Activated CD4-positive, alpha-beta T cell treated with anti-CD3 and anti-CD28 coated beads, Interleukin-2, amount 50 U/mL, for 24 hours (primary cell): ENCODE measurements at places on chromosomes 16 and 17.

DNA sequence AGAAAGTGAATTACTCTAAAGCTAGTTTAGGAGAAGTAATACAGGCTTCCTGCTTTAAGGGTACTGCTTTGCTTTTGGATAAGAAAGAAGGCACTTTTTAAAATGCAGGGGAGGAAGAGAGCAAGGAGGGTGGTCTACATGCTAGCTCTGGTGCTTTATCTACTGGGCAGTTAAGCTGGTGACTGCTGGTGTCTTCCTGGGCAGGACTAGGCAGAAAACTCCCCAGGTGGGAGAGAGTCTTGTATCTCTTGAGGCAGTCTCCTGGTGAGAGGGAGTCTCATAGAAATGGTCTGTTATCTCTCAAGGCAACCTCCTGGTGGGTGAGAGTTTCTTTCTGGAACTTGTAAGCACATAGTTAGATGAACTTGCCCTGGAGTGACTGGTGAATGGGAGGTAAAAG lies 953.9 kb upstream of the GOT2 start:
- no peak for DNase-seq

DNA sequence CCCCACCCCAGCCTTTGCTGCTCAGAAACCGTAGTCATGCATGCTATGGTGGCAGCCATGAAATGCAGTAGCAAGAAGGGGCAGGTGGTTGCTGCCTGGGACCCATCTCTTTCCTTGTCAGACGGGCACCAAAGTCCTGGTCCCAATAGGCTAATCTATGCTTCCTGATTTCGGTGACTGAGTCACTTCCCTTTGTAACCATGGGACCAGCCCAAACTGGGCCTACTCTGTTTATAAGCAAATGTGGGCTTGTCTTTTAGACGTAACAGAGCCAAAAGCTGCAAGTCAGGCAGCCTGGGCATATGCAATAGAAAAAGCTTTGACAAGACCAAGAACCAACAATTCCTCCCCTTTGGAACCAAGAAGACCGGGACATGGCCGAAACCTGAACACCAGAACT lies 99.1 kb upstream of the RBBP6 start:
- DNase-seq, result no peak

DNA sequence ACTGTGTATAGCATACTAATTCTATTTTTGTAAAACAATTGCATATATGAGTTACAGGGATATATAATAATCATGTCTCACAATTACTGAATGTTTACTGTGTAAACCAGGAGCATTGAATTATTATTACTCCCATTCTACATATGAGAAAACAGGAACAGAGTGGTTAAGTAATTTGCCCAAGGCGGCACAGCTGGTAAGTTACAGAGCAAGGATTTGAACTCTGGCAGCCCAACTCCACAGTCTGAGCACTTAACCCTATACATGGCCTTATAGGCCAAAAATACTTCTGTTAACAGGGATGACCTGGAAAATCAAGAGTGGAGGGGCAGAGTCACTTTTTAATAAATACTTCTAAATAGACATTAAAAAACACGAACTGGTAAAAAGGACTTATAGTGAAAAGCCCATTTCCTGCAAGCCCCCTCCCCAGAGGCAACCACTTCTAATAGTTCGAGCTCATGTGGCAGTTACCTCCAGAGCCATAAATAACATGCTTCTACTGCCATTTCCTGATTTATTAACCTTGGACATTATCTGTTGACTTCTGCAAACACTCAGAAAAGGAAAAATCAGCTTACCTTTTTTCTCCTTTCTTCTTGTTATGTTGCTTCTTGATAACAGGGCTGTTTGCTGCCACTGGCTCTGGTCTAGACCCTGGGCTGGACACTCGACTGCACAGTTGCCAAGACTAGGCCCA lies 22.1 kb upstream of the ADGRG1 start:
- DNase-seq, result no peak

DNA sequence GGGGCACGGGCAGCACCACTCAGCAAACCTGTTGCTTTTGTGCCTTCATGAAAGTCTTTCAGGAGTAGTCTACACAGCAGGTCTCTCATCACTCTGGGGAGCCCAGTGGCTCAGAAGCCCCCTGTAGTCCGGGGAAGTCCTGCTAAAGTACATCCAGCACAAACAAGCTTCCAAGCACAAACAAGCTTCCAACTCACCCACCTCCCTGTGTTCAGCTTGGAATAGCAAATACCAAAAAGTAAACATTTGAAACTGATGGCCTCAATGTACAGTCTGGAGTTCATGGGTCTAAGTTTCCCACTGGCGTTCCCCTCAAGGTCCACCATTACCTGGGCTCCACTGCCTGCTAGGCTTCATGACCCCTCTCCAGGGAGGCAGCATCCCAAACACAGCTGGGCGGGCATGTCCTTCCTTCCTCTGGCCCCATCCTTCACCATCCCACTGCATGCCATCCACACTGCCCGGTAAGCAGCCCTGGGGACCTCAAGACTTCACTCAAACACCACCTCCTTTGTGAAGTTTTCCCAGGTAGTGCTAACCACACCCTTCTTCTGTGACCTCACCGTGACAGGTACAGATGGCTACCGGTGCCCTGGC lies 62.8 kb upstream of the SIAH1 start:
- DNase-seq, result no peak

DNA sequence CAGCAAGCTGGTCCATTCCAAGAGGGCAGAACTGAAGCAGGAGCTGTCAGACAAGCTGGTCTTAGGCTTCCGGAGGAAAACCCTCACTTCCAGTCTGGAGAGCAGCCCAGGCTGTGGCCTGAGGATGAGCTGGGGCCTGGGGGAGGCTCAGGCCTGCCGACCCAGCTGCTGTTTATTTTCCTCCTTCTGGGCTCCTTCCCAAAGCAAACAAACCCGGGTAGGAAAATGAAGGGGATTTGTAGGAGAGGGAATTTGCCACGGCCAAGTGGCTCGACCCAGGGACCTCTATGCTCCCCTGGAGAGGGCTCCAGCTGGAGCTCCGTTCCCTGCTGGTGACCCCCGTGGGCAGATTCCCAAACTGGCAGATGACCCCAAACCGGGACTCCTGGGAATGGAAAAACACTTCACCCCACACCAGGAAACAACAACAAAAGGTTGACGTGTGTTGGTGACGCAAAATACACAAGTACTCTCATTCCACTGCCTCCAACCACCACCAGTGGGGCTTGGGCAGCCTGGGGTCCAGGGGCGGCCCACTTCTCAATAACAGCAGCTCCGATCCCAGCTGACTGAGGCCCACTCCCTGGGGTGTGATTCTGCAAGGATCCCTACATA lies 8.8 kb downstream of the JUP start:
- DNase-seq, result no peak

DNA sequence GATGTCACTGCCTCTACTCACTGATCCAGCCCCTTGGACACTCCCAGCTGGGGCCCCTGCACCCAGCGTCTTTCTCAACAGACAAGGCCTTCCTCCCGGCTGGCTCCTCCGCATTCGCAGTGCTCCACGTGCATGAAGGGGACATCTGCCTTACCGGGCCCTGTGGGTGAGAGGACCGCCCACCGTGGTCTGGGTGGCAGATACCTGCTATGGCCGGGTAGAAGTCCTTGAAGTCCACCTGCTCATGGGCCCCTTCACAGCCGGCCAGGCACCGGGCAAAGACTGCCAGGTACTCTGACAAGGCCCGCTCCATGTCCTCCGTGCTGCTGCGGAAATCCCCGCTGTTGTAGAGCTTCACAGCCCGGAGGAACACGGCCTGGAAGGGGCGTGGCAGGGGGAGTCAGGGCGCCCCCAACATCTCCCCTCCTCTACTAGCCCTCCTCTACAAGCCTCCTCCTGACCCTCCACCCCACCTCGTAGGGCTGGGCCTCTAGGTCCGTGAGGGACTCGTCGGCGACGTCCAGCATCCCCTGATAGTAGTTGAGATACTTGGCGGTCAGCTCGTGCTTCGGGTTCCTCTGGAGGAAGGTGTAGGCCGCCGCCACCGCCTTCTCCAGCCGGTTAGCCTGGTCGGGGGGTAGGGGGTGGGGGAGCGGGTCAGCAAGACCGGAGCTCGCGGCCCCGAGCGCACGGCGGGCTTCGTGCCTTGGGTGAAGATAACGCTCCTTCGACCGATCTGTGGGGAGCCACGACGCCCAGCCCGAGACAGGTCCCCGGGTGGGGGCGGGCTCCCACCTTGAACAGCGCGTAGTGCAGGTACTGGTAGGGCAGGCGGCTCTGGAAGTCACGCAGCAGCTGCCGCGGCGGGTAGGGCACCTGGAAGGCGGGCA lies 845 bp downstream of the P3H4 start:
- no peak for DNase-seq

GRCh38 chr16:89822188-89823086 lies 5.8 kb upstream of the SPIRE2 start:
- DNase-seq, result no peak

GRCh38 chr17:1967213-1967612 lies 57.9 kb downstream of the RTN4RL1 start:
- no peak for DNase-seq

- DNase-seq, result no peak
Observed at GRCh38 chr17:81223762-81224130, 981 bp upstream of the CEP131 start.

- DNase-seq, result no peak
Observed at GRCh38 chr16:85731179-85731578, 19.7 kb downstream of the C16orf74 start.

GRCh38 chr17:76840443-76840767 lies 27.8 kb upstream of the MGAT5B start:
- no peak for DNase-seq

DNA sequence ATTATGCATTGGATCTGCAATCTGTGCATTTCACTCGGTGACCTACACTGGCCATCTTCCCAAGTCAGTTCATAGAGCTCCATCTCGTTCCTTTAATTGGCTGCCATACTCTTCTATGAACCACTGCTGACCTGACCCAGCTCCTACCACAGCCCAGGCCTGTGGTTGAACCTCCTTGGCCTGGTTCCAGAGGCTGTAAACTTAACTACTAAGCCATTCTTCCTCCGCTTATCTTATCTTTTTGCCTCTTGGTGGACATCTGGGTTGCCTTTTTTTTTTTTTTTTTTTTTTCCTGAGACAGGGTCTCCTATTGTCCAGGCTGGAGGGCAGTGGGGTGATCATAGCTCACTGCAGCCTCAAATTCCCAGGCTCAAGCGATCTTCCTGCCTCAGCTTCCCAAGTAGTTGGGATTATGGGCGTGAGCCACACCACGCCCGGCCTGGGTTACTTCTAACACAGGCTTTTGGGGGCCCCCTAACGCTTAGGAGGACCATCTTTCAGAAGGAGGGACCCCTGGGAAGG lies 18.3 kb downstream of the COQ7 start:
- DNase-seq, result no peak

GRCh38 chr17:39651923-39652586 lies 13.1 kb upstream of the TCAP start:
- no peak for DNase-seq
